ENCODE measurements at places on chromosomes 2 and 18.

- DNase-seq, result no peak
Measured at GRCh38 chr18:34971313-34971712, 69.9 kb upstream of the MAPRE2 start.

DNA sequence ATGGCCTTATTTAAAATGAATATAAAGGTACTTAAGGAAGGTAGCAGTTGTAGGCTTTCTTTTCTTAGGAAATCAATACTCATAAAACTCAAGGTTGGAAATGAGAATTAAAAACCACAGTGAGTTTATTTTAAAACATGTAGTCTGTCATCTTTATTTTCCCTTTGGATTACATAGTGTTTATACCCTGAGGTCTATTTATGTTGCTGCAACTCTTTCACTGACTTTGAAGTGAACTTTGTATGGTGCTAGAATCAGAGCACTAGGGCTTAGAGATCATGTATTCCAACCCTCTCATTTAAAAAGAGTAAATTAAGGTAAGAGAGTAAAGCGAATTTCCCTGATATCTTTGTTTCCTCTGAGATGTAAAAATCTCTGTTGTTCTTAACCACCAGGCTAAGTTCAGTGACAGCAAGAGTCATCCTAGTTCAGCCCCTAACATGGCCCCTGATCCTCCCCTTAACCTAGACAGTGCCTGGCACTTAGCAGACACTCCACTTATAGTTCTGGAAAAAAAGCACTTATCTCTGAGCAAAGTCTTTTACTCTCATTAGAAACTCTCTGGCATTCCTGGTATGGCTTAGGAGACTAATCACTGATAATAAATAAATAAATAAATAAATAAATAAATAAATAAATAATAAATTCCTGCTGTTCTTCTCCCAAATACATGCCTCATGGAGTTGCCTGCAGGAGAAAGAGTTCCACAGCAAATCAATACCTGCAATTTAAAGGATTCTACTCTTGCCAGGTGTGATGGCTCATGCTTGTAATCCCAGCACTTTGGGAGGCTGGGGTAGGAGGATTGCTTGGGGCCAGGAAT lies 33.0 kb upstream of the PPP1R1C start:
- DNase-seq, result no peak

- no peak for DNase-seq
Measured at GRCh38 chr2:85221067-85221691, 88.0 kb downstream of the TCF7L1 start.

GRCh38 chr2:37357530-37357929 lies 13.1 kb downstream of the QPCT start:
- no peak for DNase-seq

DNA sequence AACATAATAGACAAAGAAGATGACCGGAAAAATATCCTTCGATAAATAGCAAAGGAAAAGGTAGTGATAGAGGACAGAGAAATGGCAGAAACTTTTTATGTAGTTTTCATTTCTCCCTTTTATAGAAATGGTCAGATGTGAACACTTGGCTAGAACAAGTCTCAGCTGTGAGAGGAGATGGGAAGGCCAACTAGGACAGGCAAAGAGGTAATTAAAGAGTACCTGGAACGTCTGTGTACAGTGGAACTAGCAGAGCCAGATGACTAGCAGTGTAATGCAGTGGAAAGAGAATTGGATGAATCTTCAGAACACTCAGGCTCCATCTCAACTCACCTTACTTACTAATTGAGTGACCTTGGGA lies 69.2 kb downstream of the NABP1 start:
- DNase-seq, result no peak

DNA sequence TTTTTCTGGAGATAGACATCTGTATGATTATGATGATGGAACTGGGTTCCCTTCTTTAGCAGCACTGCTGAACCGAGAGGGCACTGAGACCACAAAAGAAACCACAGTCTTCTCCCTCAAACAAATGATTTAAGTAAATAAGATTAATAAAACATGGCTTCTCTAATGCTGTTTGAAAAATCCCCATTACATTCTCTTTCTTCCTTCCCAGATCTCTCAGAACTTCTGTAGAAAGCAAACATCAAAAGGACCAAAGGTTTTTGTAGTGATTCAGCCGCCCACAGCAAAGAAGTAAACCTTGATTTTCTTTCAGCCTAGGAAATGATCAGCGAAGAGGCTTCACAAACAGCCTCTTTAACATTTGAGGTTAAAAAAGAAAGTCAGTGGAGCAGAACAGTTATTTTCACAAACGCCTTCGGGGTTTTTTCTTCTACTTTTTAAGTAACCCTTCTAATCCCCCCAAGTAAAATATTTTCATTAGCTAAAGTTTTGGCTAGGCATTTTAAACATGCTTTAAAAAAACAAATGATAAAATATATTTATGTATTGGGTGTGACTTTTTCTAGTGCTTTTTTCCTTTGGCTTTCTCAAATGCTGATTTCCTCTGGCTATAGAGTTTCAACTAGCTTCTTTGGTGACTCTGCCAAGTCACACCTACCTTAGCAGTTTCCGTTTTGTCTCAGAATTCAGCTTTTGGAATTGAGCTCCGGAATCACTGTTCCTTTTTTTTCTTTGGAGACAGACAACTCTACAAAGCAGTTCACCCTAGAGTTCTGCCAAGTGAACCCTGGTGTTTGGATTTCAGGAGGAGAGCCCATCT lies 89.6 kb downstream of the UPP2 start:
- DNase-seq, result peak; percentile 50

DNA sequence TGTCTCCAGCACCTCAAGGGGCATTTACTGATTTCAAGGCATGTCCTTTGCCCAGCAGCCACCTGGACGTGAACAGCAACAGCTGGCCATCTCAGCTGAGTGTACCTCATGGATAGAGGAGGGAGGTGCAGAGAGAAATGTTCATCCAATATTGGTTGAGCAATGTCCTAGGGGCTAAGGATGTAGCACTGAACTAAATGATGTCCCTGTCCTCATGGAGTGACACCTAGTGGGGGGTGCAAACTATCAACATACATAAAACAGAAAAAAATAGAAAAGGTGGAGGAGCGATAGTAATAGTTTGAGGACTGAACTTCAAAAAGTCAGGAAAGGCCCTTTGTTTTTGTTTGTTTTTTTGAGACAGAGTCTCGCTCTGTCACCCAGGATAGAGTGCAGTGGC lies 4.8 kb upstream of the UGGT1 start:
- no peak for DNase-seq

- peak; percentile 15 for DNase-seq
Measured at GRCh38 chr18:58400331-58400870, 228.5 kb downstream of the ALPK2 start.

GRCh38 chr2:29000481-29000880 lies 19.4 kb downstream of the TOGARAM2 start:
- no peak for DNase-seq

- no peak for DNase-seq
Measured at GRCh38 chr2:207792244-207792785, 22.6 kb upstream of the FZD5 start.

- no peak for DNase-seq
Measured at GRCh38 chr18:52403291-52404021, 63.5 kb downstream of the DCC start.

- no peak for DNase-seq
Measured at GRCh38 chr18:3530807-3531206, 80.8 kb downstream of the TGIF1 start.

DNA sequence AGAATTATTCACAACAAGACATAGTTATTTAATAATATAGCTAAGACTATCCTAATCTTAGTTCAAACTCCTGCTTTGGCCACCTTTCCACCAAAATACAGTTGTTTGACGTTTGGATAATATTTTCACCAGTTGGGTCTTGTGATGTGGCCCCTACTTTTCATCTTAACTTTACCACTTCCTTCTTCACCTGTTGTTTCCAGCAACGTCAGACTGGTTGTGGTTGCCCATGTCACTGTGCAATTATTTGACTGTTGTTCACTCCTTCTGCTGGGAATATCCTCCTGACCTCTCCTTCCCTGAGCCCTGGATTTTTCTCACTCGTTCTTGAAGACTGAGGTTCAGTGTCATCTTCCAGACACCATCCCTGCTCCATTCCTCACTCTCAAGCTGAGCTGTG lies 132.2 kb upstream of the RASGRP3 start:
- no peak for DNase-seq

- DNase-seq, result no peak
Measured at GRCh38 chr2:1883476-1883875, 139.2 kb upstream of the PXDN start.
